ENCODE measurements at places on chromosomes 7 and 10.

GRCh38 chr10:112434988-112435619, 11.6 kb downstream of the ZDHHC6 start:
- DNase-seq, result no peak

- DNase-seq, result no peak
Measured at GRCh38 chr7:33862946-33863814, 42.2 kb upstream of the BMPER start.

GRCh38 chr7:101121991-101122932, 4.6 kb upstream of the SERPINE1 start:
- DNase-seq, result no peak

DNA sequence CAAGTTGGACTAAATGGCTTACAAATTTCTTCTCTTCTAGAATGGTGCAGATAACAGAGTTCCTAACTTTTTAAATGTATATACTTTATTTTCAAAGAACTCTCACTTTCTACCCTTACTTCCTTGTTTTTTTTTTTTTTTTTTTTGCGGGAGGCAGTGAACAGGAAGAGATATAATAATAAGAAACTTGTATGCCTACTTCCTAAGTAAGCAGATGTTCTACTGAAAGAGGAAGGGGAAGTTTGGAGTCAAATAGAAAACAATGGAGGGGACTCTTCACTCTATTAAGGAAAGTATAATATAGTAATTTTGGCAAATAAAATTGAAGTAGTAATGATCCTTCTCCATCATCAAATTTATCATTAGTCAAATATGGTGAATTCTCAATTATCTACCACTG, 754.0 kb downstream of the KCNMA1 start:
- DNase-seq, result no peak

GRCh38 chr7:158102897-158103296, 484.7 kb downstream of the PTPRN2 start:
- no peak for DNase-seq

GRCh38 chr10:103168438-103168837, 24.6 kb downstream of the NT5C2 start:
- DNase-seq, result no peak

GRCh38 chr7:17832820-17833355, 107.4 kb downstream of the SNX13 start:
- DNase-seq, result no peak

DNA sequence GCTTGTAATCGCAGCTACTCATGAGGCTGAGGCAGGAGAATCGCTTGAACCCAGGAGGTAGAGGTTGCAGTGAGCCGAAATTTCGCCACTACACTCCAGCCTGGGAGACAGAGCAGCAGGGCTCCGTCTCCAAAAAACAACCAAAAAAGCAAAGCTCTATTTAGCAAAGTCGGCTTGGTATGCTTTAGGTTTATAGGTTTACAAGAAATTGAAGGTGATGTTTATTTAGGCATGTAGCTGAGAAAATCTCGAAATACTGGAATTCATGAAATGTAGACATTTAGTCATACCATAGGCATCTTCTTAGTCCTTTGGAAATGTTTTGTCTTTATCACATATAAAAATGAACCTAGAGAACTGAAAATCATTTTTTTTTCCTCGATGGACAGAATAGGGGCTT, 453.8 kb upstream of the ANKRD30A start:
- DNase-seq, result no peak

GRCh38 chr7:20030915-20031362, 186.2 kb downstream of the MACC1 start:
- DNase-seq, result no peak

DNA sequence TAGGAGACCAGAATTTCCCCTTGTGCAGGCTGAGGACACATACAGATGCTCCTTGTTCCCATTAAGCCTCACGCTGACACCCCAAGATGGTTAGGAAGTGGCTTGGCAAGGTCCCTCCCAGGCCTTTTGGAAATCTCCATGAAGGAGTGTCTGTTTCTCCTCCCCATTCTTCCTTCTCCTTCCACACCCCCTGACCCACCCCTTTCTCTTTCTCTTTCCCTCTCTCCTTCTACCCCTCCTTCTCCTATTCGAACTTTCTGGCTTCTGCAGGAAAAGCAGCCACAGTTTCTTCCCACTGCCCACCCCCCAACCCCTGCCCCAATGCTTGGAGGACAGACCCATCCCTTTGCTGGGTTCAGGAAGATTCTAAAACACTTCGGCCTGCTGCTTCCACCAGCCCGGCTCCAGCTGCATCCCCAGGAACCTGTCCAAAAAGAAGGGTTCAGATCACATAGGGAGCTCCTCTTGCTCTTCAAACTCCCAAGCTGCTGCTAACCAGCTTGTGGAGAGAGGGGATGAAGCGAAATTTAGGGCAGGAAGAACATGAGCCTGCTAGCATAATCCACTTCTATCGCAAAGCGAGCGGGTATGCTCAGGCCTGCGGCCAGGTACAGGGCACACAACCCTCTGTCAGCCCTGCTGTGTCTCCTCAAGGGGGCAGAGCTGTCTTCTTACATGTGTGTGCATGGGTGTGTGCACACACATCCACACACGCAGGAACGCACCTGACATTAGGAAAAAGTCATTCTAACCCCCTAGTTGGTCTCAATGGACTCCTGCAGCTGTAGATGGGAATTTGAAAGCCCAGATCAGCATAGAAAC, 80.4 kb downstream of the PPP1R3C start:
- DNase-seq, result no peak

DNA sequence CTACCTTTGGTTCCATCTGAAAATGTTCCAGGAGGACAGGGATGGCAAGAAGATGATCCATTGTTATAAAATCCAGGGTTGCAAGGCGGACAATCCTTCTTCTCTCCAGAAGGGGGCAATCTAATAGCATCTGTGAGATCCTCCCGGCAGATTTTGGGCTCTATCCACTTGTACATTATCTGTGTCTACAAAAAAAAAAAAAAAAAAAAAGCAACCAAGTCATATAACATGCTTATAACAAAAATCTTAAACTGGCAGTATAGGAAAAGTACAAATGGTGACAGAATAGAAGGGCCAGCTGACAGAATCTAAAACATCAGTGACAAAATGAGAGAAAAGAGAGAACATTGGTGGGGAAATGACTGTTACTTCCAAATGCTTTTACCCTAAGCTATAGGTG, 132.7 kb downstream of the ELAPOR2 start:
- no peak for DNase-seq

- no peak for DNase-seq
Measured at GRCh38 chr10:79129361-79129997, 60.7 kb downstream of the ZMIZ1 start.

GRCh38 chr7:57496395-57496794, 46.4 kb downstream of the ZNF716 start:
- DNase-seq, result no peak

DNA sequence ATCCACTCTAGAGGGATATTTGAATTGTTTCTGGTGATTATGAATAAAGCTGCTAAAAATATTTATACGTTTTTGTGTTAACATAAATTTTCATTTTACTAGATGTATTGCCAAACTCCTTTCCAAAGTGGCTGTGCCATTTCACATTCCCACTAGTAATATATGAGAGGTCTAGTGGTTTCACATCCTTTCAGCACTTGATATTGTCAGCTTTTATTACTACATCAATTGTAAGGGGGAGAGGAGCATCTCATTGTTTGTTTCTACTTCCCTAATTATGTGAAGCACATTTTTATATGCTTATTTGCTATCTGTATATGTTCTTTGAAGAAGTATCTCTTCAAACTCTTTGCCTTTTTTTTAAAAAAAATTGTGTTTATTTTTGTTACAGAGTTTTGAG, 184.5 kb downstream of the ADK start:
- DNase-seq, result no peak

- DNase-seq, result no peak
Measured at GRCh38 chr7:131859147-131859821, 302.9 kb upstream of the PODXL start.

GRCh38 chr7:32957326-32958045, at the start of gene FKBP9:
TSS of gene FKBP9 (plus strand) at chr7:32957440. CDS start at chr7:32957574, 134 bp downstream.
- no peak for DNase-seq

GRCh38 chr7:132333301-132333700, 243.0 kb downstream of the PLXNA4 start:
- no peak for DNase-seq

- DNase-seq, result no peak
Measured at GRCh38 chr10:120999868-121000267, 148.7 kb downstream of the WDR11 start.

- no peak for DNase-seq
Measured at GRCh38 chr10:84059526-84059925, 79.8 kb upstream of the GHITM start.

DNA sequence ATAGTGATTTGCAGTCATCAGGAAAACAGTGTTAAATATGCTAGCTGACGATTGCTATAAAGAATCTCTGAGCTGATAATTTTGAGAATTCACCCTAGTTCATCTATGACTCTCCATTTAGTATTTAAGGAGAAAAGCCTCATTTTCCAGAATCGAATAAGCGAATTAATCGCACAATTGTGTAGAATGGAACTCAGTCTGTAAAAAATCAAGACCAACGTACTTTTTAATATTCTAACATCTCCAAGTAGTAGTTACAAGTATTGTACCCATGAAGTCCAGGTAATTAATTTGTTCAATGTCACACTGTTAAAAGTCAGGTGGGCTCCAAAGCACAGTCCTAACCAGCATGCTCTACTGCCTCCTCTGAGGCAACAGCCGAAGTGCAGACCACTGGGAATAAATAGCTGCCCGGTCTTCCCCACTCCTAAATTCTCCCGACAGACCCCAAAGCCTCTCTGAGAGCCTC, 380 bp upstream of the AGBL3 start:
- no peak for DNase-seq

Data from stimulated activated CD4-positive, alpha-beta T cell treated with anti-CD3 and anti-CD28 coated beads, Interleukin-1b, Interleukin-23, amount 100 ng/mL, for 24 hours (primary cell).